ENCODE measurements at places on chromosomes 3 and 15. TPM values are rescaled to one million over a fixed set of nuclear protein-coding genes. Genes with fewer than 3 reads are reported as not detected.
A peak's percentile ranks its signal among the peaks of the same experiment; 100 is the strongest.

DNA sequence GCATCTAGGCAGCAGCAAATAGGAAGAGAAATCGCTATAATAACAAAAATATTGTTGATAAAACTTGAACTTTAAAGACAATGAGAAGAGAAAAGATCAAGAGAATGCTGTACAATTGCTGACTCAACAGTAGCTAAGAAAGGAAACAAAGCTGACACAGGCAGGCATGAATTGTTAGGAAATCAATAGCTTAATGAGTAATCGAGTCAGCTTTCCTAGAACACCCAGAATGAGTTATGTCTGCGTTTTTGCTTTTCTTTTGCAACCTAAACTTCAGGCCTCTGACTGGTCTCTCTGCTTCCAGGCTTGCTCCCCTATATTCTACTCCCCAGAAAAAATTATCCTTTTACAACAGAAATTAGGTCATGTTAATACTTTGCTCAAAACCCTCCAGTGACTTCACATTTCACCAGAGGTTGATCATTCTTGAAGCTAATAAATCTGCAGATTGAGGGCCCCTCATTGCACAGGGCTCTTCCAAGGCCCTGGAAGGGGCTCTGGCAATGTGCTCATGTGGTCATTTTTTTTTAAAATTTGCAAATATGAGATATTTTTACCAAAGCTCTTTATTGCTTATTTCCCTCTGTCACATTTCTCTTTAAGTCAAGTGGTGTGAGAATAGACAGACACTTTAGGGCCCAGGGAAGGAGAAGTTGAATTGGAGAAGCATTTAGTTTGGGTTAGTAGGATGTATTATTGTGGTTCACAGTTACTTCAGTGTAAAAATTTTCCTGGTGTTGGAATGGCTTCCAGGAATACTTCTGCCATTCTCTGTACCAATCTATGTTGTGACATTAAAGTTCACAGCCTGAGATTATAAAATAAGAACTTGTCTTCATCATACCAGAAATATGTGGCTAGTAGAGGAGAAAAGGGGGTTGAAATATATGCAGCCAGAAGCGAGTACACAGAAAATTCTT is 116.3 kb downstream of the TMCO5A start:
- DNase-seq = peak; percentile 74

DNA sequence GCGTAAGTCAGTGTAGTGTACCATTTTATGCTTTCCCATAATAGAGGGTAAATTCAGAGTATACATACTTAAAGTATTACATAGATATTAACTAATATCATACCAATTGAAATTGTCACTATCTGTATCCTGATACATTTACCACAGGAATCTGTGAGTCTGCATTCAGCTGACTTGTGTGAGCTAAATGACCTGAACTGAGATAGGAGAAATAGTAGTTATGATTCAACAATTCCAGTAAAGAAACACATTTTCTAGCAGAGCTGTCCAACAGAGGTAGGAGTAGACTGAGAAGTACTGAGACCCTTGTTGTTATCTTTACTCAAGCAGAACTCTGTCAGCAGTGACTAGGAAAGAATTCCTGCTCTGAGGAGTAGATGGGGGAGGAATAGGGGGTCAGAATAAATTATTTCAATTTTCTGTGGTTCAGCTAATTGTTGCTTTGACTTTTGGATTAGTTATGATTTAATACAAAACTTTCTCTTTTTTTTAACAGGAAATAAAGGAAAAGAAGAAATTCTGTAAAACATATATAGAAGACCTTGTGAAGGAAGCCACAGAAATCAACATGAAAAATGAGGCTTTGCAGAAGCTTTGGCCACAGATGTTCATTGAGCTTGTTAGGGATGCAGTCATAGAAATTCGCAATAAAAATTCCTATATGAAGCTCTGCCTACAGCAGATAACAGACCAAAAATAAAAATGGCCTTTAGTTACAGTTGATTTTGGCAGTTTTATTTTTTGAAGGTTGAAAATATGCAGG is 66.2 kb upstream of the THSD4 start:
- DNase-seq = peak; percentile 70

DNA sequence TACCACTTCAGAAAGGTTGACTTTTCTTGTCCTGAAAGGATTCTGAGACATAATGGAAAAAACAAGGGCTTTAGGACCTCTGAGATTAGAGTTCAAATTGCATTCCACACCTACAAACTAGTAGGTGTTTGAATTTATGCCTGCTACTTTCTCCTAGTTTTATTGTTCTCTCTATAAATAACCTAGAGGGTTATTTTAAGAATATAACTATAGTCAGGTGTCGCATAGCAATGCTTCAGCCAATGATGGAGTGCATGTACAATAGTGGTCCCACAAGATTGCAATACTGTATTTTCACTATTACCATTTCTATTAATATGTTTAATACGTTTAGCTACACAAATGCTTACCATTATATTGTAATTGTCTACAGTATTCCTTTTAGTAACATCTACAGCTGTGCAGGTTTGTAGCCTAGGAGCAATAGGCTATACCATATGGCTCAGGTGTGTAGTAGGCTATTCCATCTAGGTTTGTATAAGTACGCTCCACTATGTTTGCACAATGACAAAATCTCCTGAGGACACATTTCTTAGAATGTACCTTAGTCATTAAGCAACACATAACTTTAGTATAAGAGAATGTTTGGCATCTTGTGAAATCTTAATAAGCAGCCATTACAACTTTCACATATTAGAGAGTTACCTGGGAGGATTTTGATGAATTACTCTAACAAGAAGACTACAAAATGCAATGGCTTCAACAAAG is 1352.5 kb downstream of the ZPLD1 start:
- no peak for DNase-seq

DNA sequence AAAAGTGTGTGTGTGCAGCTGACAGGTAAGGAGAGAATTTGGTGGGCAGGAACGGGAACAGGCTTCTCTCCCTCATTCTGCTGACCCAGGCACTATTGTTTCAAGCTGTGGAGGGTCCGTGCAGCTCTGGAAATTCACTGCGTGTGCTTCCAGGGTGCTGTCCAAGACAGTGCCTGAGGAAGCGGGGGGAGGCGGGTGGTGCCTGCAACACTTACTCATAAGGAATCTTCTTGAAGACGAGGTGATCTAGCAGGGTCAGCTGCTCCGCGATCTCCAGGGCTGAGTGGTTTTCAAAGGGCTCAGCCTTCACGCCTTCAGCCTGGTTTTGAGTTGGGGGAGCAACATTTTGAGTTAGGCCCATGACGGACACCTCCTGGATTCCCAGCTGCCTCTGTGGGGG is 46.6 kb upstream of the CTSH start:
- no peak for DNase-seq

DNA sequence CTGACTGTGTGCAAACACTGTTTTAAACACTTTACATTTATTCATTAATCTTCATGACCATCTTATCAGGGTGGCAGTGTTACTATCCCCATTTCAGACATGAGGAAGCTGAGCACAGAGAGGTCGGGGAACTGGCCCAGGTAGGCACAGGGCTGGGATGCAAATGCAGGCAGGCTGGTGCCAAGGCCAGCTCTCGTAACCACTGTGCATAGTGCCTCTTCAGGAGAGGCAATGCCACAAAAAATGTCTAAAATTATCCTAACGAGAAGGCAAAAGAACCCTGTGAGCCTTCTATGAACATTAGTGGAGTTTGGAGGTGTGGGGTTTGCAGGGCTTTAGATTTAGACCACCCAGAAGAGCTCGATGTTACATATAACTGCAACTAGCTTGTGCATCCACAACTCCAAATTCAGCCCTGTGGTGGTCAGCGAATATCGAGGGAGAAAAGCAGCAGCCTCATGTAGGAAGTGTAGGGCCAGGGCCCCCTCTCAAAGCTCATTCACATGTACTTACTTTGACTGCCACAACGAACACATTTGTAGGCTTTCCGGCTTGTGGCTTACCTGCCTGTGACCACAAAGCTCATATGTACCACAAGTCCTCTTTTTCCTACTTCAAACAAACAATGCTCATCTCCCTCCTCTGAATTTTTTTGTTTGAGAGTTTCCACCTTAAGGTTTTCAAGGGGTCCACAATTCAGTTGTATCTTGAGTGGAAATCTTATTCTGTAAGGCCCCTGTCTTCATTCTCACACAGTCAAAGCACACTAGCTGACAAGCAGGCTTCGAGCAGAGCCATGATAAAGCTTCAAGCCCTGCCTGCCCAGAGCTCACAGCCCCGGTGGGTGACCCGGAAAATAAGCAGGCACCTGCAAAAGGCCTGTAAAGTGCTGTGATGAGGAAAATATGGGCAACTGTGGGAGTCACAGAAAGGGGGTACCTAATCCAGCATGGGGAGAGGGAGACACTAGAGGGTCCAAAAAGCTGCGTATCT is 722.9 kb upstream of the CFAP20DC start:
- DNase-seq = no peak

DNA sequence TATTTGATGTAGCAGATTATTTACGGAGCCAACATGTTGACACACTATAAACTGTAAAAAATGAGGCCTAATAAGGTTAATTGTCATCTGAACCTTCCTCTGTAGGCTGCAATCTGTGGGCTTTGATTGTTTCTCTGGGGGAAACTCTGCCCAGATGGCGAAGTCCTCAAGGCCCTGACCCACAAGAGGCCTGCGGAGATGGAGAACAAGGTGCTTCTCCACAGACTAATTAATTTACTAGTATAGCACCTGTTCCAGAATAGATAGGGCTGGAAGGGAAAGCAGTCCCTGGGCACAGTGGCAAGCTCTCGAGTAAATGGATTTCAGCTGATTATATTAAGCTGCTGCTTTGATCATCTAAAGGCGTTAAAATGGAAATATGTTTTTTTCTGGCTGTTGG is 338.8 kb upstream of the DNAJC19 start:
- DNase-seq = no peak

GRCh38 chr3:21747376-21747775 is 3.6 kb downstream of the ZNF385D start:
- peak; percentile 78 for DNase-seq

GRCh38 chr3:110620118-110620517 is 451.5 kb upstream of the NECTIN3 start:
- no peak for DNase-seq

DNA sequence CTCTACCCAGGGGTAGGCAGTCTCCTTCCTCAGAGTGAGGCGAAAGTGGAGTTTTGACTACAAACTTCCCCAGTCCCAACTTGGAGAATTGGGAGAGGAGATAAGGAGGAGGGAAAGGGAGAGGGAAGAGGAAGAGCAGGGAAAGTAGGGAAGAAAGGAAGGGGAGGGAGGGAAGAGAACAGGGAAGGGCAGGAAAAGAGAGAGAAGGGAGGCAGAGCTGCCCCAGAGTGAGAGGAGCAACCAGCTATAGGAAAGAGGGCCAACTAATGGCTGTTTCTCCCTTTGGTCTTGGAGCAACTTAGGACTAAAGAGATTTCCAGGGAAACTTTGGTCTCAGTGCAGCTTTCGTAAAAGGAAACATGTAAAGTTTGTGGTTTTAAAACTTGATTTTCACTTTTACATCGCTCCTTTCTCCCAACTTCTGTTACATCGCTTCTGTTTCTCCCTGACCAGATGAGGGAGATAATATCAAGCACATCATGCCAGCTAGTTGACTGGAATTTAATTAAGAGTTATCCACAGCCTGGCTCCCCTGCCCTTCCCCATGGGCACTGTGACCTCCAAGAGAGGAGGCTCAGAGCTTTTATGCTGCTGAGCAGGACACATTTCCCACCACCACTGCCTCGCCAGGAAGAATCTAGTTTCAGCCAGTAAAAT is 1.4 kb downstream of the CA12 start:
- no peak for DNase-seq

DNA sequence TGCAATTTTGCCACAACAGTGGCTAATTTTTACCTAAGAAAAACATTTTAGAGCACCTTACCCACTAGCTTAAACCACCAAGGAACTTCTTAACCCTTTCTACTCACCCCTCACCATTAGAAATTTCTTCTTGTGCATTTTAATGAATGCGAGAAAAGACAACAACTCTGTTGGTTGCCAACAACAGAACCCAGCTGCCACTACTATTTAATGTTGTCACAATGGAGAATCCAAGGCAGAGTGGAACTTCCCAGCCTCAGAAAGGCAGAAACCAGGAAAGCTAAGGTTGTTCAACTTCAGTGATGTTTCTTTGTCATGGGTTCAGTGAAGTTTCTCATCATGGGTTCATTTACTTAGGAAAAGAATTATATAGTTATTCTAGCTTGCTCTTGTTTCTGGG is 325.2 kb upstream of the ARL6 start:
- no peak for DNase-seq

DNA sequence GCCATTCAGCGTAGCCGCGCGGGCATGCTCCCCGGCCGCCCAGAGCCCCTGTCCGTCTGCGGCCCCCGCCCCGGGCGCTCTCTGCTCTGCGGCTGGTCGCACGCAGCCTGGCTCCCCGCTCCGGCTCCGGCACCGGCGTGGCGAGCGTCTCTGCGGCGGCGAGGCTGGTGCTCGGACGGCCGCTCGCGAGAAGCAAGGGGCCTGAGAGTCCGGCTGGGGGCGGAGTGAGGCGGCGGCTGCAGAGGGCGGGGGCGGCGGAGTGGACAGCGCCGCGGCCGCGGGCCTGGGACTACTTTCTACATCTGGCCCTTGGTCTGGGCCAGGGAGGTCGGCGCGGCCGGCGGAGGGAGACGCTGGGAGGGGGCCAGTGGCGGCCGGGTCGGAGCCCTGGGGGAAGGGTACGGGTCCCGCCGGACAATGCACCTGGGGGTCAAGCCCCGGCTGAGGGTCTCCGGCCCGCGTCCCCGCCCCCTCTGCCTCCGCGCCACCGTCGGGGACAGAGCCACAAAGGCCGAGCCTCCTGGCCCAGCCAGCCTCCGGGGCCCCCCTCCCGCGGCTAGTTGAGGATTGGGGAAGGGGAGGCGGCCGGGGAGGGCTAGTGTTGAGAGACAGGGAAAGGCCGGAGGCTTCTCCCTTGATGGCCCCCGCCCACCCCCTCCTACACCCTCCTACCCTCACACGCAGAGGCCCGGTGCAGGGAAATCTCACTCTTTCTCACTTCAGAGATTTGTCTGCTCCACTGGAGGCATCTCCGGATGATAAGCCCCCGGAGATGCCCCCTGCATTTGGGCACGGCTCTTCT is at the start of gene PRTG:
Gene PRTG (minus strand): TSS at position 226 of the 802 bp plus-strand sequence. CDS start 221 bp downstream, at position 5.
- no peak for DNase-seq

GRCh38 chr15:51801391-51801835 is 28.0 kb upstream of the TMOD3 start:
- no peak for DNase-seq

DNA sequence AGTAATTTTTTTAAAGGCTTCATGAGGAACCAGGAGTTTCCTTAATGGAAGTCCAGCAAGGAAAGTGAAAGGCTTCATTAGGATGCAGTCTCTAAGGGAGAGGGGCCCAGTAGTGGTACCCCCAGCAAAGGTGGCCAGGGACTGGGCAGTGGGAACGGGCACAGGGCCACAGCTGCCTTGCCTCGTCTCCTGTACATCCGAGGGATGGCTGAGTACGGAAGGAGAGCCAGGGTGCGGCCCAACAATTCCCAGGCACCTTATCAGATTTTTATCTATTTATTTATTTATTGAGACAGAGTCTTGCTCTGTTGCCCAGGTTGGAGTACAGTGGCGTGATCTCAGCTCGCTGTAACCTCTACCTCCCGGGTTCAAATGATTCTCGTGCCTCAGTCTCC is 14.5 kb downstream of the SEMA3G start:
- no peak for DNase-seq

- no peak for DNase-seq
Observed at GRCh38 chr3:189272500-189273119, 100.8 kb downstream of the TPRG1 start.

Gene GOLGA8J
- not detected for total RNA-seq

Gene TFG
- total RNA-seq = 107 TPM

Gene AHSG
- total RNA-seq = not detected

Gene DPH3
- 12.6 TPM for total RNA-seq

Gene THBS1
- 168 TPM for total RNA-seq

Gene GOLGA8K
- total RNA-seq = not detected

Gene GATM
- total RNA-seq = 4.7 TPM

Gene INKA1
- 2.5 TPM for total RNA-seq

Gene ERC2
- total RNA-seq = 2.7 TPM

Measured in epithelial cell of proximal tubule (primary cell).